ENCODE measurements at places on chromosomes 5 and 9.

DNA sequence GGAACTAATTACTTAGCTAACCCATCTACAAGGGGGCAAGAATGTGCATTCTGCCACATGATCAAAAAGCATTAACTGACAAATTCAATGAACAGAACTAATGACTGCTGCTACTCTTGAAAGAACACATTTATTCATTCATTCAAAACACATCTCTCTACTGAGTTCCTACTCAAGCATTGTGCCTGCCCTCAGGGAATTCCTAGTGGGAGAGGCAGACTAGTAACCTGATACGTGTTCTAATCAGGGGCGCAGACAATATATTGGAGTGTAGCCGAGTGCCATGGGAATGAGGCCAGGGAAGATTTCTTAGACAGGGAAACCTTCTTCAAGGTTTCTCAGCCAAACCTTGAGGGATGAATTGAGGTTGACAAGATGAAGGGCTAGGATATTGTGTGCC lies 56.7 kb upstream of the PAPPA start:
- no peak for DNase-seq

DNA sequence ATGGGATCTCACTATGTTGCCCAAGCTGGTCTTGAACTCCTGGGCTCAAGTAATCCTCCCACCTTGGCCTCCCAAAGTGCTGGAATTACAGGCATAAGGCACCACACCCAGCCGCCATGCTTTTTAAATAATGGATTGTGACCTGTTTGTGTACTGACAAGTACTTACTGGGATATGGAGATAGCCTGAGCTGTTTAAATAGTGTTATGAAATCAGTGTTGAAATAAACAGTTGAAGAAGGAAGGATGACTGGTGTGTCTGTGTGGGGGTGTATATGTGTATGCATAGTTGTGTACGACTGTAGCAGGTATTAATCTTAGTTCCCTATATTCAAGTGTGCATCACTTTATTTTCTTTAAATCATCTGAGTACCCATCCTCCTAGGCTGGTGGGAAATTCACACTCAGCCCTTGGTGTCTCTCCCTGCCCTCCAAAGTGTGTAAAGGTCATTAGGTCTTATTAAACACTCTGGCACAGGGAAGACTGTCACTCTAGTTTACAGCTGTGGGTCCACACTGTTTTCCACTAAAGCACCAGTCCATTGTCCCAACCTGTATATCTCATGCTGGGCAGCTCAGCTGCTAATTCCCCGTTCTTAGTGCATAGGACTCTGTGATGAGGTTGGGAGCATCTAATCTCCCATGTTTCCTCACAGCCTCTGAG lies 91.0 kb downstream of the SNX18 start:
- no peak for DNase-seq

DNA sequence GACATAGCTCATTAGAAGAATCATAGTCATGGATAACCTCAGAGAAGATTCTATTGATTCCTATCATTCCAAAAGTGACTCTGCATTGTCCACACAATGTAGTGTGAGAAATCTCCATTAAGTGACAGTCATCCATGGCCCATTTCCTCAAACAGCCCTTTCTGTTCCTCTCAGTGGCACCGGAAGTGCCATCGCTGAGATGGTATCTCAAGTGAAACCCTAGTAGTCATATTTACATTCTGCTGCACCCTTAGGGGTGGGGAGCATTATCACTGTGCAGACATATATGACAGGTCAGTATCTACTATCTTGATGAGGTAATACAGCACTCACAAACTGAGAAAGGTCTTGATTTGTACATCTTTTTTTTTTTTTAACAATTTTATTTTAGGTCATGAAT lies 55.4 kb upstream of the MIER3 start:
- no peak for DNase-seq

DNA sequence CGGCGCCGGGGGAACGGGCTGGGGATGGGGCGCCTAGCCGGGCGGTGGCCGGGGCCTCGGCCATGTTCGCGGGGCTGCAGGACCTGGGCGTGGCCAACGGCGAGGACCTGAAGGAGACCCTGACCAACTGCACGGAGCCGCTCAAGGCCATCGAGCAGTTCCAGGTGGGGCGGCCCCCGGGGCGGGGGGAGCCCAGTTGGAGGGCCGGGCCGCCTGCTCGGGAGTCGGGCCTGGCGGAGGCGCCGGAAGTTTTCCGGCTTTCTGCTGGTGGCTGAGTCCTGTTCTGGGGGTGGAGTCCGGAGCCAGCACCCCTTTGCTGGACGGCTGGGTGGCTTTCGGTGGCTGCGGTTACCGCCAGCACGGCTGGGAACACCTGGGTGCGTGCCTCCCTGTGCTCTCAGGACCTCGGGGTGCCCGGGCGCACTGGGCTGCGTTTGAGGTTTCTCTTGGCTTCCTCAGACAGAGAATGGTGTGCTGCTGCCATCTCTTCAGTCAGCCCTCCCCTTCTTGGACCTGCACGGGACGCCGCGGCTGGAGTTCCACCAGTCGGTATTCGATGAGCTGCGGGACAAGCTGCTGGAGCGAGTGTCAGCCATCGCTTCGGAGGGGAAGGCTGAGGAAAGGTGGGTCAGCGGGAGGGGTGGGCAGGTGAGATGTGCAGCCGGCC lies 454 bp downstream of the NELFB start:
- DNase-seq = no peak
